ENCODE measurements at places on chromosomes 6 and 20.

DNA sequence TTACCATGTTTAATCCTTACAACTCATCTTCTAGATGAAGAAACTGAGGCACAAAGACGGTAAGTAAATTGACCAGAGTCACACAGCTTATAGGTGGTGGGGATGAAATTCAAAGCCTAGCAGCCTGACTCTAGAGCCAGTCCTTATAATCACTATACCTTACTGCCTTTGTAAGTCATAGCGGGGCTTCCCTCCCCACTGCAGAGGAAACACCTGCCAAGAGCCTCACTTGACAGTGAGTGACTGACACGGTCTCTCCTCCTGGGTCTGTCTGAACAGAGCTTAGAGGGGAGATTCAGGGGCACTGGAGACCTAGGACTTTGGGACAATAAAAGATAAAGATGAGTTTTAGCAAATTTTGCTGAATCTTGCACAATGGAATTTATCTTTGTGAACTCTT, 12.8 kb downstream of the SUN5 start:
- DNase-seq: no peak

DNA sequence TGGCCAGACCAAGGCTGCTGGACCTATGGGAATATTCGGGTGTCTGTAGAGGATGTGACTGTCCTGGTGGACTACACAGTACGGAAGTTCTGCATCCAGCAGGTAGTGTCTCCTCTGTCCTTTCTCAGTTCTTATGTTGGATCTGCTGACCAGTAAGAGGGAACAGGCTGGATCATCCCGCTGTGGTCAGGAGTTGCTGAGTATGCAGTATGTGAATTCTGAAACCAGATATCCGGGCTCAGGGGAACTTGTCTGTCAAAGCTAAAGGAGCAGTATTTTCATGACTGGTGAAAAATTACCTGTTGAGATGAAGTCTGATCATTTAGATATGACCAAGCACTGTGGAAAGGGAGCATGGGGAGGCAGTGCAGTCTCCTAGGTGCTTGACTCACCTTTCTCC, 22.1 kb upstream of the GNRH2 start:
- DNase-seq: no peak

- DNase-seq: no peak
These were observed 205.4 kb downstream of the SOD2 start for GRCh38 chr6:159487636-159488035.

DNA sequence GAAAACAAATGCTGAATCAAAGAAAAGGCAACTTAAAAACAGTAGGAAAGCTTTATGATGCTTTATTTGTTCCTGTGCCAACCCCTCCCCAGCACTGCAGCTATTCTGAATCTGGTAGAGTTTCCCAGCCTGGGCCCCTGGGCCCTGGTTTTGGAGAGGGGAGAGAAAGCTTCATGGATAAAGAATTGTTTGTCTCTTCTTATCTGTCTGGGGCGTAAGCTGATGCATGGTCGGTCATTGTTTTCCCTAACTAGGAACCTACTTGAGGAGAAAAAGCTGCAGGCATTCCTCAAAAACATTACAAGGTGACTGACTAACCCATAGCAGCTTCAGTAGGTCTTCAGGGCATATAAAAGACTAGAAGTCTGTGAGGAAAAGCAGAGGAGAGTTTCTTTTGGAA, 758.1 kb upstream of the EPHA7 start:
- DNase-seq: no peak

DNA sequence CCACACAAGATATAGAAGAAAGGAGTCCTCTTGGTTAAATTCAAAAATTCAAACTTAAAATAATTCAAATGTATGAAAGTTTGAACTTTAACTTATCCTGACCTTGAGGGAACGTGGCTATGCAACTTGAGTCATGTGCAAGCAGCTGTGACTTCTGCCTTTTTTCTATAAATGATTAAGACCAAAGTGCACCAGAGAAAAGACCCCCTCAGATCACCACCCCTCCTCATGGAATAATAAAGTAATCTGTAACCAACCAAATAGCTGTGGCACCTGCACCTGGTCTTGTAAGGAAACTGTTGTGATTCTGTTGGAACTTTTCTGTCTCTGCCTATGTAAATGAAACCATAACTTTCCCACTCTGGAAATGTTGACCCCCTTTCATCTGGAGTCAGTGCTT, 141.1 kb upstream of the GGTLC1 start:
- DNase-seq: no peak

- DNase-seq: no peak
These were observed 31.2 kb upstream of the RALGAPA2 start for GRCh38 chr20:20743511-20744169.

DNA sequence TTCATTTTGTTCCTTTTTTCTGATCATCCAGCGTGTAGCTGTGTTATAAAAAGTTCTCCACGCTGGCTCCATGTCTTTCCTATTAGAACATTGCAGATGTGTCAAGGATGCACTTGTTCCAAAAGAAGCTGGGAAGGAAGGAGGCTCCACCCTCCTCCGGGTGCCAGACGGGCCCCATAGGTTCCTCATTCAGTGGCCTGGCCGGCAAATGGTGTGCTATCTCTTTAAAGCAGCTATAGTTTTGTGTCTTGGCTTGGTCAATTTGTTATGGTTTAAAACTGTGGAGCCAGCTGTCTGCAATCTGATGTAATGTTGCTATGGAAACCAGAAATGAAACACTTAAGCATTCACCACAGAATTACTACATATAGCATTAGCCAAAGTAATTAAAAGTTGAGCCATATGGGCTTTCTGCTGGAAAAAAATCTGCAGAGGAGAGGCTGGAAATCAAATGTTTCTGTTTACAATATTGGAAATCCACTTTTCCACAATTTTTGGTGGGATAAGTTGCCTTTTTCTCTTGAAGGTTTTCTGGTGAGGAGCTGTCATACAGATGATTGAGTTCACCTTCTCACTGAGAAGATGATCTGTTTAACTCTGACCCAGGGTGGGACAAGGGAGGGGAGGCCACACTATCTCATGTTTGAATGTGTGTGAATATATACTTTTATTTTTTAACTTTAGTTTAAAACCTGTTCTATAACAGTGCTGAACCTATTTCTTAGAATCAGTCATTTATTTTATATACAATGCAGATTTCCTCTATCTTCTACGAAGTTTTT, 167.4 kb downstream of the SASH1 start:
- DNase-seq: no peak

DNA sequence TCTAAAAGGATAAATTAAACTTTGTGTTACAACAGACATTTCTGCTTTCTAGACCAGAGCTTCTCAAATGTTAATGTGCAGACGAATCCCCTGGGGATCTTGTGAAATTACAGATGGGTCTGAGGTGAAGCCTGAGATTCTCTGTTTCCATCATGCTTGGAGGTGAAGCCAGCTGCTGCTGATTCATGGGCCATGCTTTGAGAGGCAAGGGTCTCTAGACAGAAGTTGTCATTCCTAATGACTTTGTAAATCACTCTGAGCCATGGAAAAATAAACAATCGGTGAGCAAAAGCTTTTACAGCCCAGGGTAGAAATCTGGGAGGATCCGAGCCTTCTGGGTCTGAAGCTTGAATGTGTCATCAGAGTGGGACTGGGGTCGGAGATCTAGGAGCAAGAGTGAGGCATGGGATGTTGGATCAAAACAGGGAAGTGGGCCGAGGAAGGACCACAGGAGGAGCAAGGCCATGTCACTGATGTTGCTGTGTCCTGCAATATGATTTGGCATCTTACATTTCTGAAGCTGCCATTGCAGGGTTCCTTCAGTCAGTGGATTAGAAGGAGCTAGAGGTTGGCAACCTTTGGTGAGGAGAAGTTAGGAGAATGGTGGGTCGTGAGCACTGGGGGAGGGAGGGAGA, 77.3 kb downstream of the TRMT11 start:
- DNase-seq: no peak

- DNase-seq: no peak
These were observed 179.1 kb downstream of the THBS2 start for GRCh38 chr6:169074526-169074925.

GRCh38 chr6:142885182-142885867, 59.7 kb downstream of the HIVEP2 start:
- DNase-seq: peak; percentile 70

DNA sequence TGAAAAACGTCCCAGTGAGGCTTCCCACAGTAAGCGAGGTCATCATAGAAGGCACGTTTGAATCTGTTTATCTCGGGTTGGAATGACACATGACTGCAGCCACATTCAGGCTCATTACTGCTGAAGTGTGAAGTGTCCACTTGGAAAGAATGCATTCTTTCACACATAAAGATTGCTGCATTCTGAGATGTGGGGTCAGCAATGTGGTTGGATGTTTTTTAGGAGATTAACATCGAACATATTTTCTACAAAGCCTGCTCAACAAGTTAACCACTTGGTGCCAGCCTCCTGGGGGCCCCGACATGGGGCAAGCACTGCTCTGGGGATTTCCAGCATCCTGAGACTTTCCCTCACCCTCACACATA, 79.9 kb downstream of the BMP6 start:
- DNase-seq: no peak

- DNase-seq: no peak
These were observed 61.0 kb downstream of the ARHGAP18 start for GRCh38 chr6:129648819-129649491.

DNA sequence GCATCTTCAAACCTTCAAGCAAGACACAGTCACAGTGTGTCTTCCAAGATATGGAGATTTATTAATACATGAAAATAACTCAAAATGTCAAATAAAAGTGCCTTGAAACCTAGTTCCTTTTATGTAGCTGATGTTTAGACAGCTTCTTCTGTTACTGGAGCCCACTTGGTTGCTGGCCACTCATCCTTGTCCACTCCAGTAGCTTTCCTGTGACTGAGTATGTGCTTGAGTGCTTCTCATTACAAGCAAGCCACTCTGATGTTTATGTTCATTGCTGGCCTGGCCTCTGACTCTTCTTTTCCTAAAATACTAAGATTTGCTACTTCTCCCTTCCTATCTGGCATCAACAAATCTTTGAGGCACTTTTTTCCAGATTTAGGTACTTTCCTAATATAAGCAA, 545.2 kb upstream of the MAN1A1 start:
- DNase-seq: no peak

- no peak for DNase-seq
These were observed 297.2 kb upstream of the NRSN1 start for GRCh38 chr6:23828861-23829260.

GRCh38 chr6:121523628-121524027, 88.2 kb downstream of the GJA1 start:
- DNase-seq: no peak

- DNase-seq: no peak
These were observed 267.5 kb downstream of the RNGTT start for GRCh38 chr6:88695937-88696336.

GRCh38 chr6:68743099-68743498, 108.0 kb downstream of the ADGRB3 start:
- no peak for DNase-seq

DNA sequence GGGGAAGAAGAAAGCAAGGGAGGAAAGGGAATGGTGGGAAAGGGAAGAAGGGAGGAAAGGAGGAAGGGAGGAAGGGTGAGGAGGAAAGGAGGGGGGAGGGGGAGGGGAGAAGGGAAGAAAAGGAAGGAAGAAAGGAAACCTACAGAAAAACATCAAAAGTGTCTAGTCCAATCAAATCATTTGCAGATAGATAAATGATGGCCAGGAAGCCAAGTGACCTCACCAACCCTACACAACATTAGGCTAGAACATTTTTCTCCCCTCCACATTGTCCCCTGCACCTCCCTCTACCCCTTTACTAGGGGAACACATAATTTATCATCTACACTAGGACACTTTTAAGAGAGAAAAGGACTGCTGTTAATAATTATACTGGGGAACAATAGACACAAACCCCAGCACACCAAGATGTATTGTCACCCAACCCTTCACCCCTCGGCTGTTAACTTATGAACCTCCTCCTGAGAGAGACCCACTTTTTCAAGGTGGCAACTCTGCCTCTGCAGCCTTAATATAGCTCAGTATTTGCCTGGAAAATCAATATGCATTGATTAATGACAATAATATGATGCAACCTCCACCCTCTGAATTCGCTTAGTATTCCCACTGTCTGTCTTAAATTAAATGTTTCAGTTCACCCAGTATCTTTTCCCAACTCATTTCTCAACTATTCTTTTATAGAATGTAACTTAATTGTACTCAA, 231.2 kb downstream of the PTPRT start:
- no peak for DNase-seq

- DNase-seq: no peak
These were observed 53.8 kb upstream of the SLC22A23 start for GRCh38 chr6:3510617-3511016.

GRCh38 chr6:134288538-134289203, 29.2 kb downstream of the SGK1 start:
- DNase-seq: peak; percentile 6

DNA sequence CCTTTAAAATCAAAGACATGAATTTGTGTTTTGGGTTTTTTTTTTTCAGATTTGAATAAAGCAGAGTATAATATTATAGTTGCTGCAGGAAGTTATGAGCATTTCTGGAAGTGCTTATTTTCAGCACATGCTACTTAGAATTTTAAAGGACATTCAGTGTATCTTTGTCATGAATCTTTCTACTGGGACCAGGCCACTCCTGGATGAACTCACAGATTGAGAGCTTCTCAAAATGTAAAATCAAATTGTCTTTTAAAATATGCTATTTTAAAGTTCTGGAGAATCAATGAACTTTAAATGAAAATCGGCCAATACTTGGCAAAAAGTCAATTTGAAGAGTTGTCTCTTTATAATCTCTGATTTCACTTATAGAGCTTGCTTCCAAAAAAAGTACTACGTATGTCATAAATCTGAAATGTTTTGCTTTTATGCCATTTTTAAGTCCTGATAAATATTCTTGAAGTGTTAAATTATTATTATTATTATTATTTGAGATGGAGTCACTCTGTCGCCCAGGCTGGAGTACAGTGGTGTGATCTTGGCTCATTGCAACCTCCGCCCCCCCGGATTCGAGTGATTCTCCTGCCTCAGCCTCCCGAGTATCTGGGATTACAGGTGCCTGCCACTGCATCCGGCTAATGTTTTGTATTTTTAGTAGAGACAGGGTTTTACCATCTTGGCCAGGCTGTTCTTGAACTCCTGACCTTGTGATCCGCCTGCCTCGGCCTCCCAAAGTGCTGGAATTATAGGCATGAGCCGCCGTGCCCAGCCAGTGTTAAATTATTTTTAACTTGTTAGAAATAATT, 175.7 kb upstream of the AKAP12 start:
- no peak for DNase-seq
